ENCODE measurements at places on chromosomes 12 and 14.

- DNase-seq, result no peak
Observed at GRCh38 chr14:66634876-66635275, 126.9 kb downstream of the GPHN start.

DNA sequence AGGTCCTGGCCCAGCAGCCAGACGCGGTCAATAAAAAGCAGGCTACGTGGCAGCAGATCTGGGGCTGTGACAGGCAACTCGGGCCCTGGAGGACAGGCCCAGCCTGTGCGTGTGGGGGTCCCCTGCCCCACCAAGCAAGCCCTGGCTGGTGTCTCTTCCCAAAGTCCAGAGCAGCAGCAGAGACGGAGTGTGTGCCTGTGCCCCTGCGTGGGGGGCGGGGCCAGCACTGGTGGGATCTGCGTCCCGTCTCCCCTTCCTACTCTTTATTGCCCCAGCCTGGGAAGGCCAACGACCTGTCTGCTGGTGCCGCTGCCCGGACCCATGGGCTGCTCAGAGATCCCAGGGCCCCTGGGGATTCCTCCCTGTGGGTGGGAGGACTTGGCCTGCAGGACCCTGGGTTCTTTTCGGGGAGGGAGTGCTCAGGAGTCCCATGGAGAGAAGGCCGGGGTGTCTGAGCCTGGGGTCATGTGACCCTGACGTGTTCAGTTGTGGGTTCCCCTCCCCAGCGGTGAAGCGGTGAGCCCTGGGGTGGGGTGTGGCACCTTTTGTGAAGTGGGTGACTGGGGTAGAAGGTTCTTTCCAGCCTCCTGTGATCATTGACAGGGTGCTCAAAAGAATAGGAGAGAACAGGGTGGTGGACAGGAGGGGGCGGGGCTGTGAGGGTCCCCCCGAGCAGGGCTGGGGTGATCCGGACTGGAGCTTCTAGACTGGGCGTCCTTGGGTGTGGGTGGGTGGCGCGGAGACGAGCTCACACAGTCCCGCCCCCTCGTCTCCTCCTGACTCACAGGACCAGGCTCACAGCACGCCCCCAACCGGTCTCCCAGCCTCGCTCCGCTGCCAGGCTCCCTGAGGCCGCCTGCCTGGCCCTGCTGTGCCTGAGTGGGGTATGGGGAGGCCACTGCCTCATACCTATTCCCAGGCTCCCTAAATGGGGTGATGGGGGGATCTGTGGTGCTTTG is 22.4 kb downstream of the ASPG start:
- no peak for DNase-seq

GRCh38 chr12:70928071-70928470 is 7.5 kb upstream of the PTPRR start:
- no peak for DNase-seq

DNA sequence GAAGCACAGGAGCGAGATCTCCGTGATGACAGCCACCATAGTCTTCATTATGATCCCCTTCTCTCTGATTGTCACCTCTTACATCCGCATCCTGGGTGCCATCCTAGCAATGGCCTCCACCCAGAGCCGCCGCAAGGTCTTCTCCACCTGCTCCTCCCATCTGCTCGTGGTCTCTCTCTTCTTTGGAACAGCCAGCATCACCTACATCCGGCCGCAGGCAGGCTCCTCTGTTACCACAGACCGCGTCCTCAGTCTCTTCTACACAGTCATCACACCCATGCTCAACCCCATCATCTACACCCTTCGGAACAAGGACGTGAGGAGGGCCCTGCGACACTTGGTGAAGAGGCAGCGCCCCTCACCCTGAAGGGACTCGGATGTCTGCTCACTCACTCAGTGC is 775 bp downstream of the OR10P1 start:
- no peak for DNase-seq

- DNase-seq, result no peak
Observed at GRCh38 chr14:100393362-100393761, 70.2 kb downstream of the SLC25A47 start.

- no peak for DNase-seq
Observed at GRCh38 chr12:14315501-14315900, 50.0 kb upstream of the ATF7IP start.

DNA sequence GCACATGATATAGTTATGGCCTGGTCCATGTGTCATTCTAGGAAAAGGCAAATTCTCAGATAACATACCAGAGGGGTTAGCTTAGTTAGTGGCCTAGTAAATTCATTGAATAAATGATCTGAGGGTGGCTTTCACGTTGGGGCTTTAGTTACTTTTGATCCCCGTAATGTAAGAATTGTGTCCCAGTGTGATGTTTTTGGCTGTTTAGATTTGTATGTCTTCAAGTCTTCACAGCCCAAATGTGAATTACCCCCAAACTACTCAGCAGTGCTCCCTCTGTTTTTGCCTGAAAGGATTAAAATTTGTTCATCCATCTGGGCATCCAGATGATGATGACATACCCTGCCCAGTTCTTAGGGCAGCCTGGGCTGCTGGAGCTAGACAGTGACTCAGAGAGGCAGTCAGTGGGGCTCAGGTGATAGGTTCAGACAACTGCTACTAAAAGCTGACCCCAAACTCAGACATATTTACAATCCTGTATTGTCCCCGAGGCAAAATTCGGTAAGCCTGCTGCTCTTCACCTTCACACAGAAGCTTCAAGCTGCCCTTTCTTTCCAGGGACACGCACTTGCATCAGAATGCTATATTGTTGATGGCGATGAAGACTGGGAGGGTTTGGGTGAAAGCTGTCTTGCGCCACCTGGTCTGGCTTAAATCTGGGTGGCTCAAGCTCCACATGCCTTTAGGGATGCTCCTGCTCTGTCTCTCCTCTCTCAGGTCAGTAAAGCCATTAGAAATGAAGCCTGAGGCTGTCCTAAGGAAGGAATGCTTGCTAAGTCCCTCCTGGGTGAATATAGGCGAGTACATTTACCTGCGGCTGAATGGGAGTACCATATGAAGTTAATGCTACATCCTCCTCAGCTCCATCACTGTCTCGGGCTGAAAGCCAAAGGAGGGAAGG is 10.3 kb downstream of the GPRC5D start:
- DNase-seq, result no peak

GRCh38 chr14:78851189-78851588 is 681.0 kb downstream of the NRXN3 start:
- no peak for DNase-seq

DNA sequence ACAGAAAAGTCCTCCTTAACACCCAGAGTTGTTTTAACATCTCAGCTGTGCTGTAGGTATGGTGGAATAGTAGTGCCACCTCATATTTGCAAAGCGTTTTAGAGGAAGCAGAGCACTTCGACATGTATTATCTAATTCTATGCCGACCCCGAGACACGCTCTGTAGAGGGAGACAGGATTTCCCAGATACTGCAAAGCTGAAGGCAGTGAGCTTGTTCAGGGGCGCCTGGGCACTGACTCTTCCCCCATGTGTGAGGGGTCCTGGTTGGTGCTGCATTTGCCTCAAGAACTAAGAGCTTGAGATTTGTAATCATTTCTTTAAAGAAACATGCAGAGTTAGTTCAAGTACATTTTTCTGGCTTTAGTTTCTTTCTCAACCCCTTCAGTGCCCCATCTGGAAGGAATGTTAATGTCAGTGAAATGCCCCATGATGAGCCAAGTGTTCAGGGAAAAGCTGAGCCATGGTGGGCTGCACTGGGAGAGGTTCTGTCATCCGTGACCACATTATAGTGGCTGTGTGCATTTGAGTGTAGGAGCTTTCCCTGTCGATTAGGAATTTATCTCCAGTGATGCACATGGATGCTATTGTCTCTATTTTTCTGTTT is 66.3 kb downstream of the MBIP start:
- DNase-seq, result peak; percentile 30

DNA sequence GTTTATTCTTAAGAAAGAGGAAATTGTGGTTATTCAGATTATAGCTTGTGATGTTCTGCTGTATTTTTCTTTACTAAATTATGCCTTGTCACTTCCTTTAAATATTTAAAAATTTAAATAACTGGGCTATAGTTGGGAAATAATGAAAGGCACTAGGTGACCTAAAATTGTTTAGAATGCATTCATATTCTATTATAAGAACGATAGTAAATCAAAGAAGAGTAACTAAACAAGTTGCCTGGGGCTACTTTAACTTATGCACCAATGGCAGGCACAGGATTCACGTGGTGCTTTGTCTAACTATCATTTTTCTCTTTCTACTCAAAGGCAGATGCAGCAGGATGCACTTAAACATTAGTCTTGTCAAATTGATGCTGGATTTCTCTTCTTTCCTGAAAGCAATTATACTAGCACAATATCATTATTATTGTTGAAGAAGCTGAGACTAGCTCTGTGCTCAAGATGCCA is 190.7 kb upstream of the PPFIA2 start:
- no peak for DNase-seq

DNA sequence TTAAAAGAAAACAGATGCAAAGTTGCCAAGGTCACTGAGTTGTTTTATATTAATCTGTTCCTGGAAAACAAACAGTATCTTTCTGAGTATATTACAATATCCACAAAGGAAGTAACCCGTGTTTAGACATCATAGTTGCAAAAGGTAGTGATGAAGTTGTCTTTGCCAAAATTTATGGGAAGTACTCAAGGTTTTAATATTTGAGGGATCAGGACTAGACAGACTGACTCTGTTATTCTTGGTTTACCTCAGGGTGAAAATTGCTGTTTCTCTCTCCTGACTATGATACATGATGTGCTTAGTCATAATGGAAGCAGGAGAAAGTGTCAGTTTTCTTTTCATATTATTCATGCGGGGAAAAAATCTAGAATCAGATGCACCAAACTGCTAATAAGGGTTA is 28.3 kb downstream of the TMEM233 start:
- no peak for DNase-seq

DNA sequence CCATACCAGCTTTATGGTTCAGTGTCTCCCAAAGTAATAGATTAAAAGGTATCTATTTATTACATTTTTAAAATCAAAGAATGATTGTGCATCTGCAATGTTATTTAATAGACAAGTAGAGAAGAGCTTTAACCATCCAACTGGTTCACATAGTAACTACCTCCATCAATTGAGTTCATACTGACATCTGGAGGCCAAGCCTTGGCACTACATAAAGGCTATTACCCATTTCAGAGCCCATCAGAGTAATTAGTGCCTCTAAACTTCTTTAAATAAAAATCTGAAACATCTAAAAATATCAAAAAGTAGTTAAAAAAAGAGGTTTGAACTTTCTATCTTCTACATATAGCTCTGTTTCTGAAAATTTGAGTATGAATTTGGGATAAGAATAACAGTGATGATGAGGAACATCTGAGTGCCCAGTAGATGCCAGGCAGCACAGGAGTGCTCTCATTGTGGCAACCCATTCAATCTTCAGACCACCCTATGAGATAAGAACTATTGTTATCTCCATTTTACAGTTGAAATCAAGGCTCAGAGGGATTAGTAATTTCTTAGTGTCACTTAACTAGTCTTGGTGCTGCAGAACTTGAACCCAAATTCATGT is 132.9 kb upstream of the DAAM1 start:
- DNase-seq, result peak; percentile 32

DNA sequence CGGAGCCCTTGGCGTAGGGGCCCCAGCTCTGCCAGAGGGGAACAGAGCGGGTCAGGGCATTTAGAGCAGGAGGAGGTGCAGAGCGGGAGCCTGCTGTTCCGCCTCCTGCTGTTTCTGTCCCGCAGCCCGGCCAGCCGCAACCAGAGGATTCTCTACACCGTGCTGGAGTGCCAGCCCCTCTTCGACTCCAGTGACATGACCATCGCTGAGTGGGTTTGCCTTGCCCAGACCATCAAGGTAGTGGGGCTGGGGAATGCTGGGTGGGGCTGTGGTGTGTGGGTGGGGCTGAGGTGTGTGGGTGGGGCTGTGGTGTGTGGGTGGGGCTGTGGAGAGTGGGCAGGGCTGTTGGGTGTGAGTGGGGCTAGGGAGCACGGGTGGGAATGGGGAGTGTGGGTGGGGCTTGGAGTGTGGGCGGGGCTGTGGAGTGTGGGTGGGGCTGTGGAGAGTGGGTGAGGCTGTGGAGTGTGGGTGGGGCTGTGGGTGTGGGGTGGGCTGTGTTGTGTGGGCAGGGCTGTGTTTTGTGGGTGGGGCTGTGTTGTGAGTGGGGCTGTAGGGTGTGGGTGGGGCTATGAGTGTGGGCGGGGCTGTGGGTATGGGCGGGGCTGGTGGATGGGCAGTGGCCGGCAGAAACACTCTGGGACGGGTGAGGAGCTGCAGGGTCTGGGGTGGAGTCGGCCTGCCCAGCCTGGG is 8.0 kb downstream of the ASPG start:
- no peak for DNase-seq

DNA sequence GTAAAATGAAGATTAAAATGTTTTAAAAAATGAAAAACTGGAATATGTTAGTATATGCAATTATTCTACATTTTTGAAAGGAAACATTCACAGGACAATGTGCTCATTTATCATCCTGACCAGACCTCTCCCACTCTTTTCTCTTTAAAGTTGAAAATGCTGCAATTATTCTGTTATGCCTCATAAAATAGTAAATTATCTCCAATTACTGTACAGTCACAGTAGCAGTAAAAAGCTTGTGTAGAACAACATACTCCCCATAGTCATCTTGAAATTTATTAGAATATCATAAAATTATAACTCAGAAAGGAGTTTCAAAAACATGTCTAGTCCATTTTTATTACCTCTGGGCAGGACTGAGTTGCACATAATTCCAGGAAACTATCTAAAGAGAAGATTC is 250.3 kb downstream of the SYT1 start:
- DNase-seq, result no peak

DNA sequence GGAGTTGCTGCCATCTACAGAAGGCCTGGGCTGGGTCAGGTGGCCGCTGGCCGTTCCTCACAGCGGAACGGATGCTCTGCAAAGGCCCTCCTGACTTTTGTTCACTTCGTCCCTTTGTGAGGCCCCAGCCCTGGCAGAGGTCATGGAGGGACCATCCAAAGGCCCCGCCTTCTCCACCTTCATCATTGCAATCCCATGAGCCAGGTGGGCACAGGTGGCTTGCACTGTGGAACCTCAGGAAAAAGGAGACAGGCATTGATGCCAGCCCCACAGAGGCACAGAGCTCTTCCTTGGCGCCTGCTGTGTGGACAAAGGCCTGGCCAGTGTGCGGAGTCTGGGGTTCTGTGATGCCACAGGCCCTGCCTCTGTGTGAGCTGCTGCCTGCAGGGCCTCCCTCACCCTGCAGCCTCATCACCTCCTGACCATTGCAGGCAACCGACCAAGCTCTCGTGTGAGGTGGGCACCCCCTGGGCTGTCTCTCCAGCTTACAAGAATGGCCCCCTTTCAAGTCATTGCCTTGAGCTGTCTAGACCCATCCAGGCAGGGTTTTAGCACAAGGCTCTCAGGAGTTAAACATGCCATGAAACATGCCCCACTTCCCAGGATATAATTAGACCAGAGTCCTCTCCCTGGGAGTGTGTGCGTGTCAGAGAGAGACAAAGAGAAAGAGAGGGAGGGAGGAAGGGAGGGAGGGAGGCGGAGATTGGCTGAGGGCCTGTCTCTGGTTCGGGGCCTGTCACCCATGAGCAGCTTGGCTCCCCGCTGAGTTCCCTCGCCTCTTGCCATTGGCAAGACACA is 19.3 kb downstream of the NFKBIA start:
- peak; percentile 79 for DNase-seq

- peak; percentile 25 for DNase-seq
Observed at GRCh38 chr12:24754690-24755638, 193.9 kb downstream of the BCAT1 start.
